ENCODE measurements at places on chromosomes 6 and 20. TPM values are rescaled to one million over a fixed set of nuclear protein-coding genes. Genes with fewer than 3 reads are reported as not detected.
A peak's percentile ranks its signal among the peaks of the same experiment; 100 is the strongest.

GRCh38 chr20:44614525-44614924 is 32.1 kb downstream of the PKIG start:
- DNase-seq, result peak; percentile 95

- DNase-seq, result no peak
Observed at GRCh38 chr6:46134216-46134615, 4.4 kb downstream of the ENPP4 start.

GRCh38 chr6:161276605-161277155 is 2.8 kb upstream of the AGPAT4 start:
- no peak for DNase-seq

DNA sequence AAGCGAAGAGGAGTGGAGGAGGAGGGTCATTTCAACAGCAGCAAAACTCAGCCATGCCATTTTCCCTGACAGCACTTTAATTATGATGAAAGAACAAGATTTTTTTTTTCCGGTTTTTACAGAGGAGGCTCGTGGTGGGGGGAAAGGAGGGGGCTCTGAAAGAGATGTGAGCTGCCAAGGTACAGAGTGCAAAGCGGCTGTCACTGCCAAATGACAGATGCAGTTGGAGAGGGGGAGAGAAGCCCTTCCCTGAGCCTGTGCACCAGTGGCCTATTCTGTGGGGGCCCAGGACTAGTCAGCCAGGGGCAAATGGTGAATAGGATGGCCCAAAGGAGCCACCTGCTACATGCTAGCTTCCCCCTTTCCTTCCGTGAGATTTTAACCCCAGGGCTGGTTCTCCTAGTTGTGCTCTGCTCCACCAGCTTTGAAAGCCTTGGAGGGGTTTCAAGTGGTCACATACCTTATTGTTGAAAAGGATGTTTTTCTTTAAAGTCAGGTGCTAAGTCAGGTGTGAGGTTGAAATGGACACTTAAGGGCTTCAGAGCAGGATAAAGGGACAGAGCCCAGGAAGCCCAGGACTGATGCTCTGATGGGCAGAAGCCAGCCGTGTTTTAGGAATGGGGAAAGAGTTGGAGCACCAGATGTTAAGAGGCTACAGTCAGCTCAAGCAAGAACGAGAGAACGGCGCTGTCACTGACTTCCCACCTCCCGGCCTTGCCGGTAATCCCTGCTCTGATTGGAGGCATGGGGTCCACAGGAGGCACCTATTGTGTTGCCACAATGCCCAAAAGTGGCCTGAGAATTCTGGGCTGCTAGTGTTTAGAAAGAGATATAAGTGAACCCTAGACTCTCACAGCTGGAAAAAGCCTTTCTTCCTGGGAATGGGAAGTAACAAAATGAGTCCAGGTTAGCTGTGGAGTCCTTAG is 24.8 kb downstream of the GNAS start:
- peak; percentile 79 for DNase-seq

DNA sequence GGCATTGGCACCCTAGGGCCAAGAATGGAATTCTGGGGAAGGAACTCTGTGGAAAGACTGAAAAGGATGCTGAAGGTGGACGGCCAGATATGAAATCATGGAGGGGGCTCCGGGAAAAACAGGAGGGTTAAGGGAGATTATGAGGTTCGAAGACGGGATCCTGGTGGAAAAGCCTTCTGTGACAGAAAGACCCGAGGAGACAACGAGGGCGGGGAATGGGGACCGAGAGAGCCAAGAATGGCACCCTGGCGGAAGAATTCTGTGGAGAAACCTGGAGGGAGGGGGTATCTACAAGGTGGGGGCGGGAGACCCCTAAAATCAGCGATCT is 426 bp downstream of the TRMT6 start:
- DNase-seq, result no peak

DNA sequence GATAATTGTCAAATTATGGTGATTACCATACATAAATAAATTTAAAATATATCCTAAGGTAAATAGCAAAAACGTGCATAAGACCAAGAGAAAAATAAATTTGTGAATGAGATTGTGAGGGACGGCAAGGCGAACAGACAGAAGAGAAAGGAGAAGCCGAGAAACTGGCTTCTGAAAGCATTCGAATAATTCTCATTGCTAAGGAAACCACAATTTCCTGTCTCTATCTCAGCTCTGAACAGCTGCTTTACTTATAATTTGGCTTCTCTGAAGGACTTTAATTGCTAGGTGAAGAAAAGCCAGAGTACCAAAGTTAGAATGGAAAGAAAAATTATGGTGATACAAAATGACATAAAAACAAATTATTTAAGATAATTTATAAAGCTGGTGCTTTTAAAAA is 79.0 kb upstream of the RGS17 start:
- DNase-seq, result no peak

- no peak for DNase-seq
Observed at GRCh38 chr6:135877666-135878065, 26.2 kb downstream of the PDE7B start.

DNA sequence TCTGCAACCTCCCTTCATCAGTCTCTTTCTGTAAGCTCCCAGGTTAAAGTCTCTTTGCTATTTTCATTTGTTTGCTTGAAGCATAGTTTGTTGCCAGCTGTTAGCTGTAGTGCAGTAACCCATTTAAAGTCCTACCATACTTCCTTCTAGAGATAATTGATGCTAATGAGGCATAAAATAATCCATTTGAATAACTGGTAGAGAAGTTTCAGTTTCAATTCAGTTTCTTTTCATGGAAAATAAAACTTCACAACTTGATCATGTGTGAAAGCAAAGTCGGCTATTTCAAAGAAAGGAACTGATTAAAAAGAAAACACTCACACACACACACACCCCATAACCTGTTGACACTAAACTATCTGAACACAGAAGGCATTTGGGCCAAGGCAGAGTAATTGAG is 68.5 kb upstream of the TENT5A start:
- no peak for DNase-seq

GRCh38 chr6:77074037-77074713 is 389.1 kb downstream of the HTR1B start:
- no peak for DNase-seq

DNA sequence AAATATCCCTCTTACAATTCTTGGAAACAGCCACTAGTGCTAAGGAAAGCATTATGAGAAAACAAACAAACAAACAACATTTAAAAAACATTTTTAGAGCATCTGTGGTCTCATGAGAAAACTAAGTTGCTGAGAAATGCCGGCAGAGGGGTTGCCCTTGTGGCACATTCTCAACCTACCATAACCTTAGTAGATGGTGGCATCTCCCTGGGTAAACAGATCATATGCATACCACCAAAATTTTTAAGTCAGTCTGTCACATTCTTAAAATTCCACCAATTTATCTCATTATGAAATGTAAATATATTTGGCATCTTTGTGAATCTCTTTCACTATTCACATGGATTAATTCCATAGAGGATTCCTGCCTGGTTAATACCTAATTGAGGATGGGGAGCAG is 575.7 kb upstream of the MARCKS start:
- DNase-seq, result no peak

DNA sequence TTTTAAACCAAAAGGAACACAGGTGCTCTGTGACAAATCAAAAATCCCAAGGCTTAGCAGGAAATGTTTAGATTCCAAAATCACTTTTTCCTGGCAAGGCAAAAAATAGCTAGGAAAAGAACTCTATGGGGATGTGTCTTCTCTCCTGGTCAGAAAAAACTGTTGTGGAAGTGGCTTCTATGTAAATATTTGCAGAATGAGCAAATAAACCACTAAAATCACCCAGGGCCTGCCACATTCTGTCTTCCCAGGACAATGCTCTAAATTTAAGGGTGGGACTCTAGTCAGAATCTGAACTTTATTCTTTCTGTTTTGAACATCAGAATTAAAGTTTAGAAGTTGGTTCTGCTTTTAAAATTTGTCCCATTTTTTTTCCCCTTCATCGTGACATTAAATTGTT is 29.3 kb downstream of the GCM1 start:
- no peak for DNase-seq

DNA sequence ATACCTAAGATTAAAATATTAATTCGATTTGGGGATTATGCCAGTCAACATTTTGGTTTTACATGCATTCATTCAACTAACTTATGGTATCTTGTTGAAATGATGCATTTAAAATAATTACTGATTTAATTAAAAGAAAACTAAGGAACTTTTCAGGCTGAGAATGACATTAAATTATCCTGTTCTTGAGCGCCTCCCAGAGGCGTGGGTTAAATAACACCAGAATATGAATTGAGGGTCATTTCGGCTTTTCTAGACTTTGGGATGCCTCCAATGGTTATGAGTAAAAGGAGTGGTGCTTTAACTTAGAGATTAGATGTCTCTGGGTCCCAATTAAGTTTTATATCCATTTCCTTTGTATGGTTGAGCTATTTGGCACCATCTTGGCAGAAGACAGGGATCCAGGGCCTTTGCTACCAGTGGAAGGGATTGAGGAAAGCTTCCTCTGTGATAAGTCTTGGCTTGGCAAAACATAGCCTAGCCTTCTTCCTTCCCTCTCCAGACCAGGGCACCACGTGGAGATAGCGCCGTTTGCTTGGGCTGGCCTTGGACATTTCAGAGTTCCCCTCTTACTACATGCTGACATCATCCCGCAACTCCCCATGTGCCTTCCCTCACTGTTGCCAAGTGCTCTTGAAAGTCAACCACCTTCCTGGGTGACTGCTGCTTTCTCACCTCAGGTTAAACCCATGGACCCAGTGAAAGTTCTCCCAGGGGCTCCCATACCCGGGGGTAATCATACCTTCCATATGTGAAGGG is 28.7 kb downstream of the GNAS start:
- DNase-seq, result peak; percentile 71

DNA sequence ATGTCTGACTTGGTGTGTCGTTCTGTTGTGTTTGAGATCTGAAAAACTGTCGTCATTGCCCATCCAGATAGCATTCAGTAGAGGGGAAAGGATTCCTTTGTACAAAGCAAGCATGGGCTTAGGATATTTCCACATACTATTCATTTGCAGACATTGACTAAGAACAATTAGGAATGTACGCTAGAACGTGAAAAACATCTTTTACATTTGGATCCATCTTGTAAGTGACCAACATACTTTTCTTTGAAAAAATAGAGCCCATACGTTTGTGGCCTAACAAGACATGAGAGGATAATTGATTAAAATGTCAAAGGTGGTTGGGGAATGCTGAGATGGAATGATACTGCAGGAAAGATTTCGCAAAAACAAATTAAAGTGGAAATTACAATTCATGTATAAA is 225.8 kb upstream of the QKI start:
- no peak for DNase-seq

The SLC22A23 gene
- 16.7 TPM for total RNA-seq

The HLA-DPA1 gene
- 15.4 TPM for total RNA-seq

The SLC24A3 gene
- 5.1 TPM for total RNA-seq

The MRPS10 gene
- 42.5 TPM for total RNA-seq

The WFDC5 gene
- total RNA-seq, result not detected

All from thyroid gland (tissue), 4 donors.